Lung (tissue), 17 donors: ENCODE measurements at places on chromosomes 5 and 9. TPM values are rescaled to one million over a fixed set of nuclear protein-coding genes. Genes with fewer than 3 reads are reported as not detected.

DNA sequence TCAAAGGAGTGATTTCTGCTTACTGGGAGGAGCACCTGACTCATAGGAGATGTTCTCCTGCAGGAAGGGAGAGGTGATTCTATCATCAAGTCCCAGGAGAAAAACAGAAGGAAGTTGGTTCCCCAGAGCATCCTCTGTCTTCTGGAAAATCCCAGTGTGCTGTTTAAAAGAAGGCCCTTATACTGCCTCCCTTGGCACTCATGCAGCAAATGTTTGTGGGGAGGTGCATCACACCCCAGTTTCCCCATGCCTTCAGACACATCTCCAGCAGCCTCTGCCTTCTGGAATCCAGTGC, 63.1 kb downstream of the PPARGC1B start:
- DNase-seq = no peak

GRCh38 chr5:134551901-134552300, 26.4 kb downstream of the JADE2 start:
- no peak for DNase-seq

DNA sequence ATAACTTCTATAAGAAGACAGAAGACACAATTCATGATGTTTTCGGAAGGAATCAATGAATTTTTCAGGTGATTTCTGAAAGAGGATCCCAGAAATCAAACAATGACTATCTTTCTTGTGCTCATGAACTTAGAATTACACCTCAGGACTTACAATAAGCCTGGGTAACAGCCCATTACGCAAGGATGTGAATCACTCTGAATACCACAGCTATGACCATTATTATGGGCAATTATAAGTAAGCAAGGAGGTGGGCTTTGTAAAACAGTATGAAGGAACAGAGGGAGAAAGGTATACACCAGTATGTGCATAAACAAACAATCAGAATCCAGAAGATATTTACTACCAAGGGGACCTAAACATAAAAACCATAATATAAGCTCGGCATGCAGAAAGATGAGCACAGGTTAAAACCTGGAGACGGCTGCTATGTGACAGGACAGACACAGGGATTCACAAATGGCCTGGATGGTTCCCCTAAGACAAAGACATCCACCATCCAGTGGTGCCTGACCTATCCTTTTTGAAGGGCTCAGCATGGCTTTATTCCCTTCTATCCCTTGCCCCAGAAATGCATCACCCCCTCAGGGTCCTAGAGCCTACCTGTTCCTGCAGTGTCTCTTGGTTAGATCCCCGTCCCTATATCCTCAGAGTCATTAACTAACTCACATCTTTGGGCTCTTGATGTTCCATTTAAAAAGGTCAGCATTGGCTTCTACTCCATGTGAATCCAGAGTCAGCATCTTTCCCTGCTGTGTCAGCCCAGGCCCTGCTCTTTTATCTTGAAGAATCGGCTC, 21.8 kb upstream of the PPP2CA start:
- DNase-seq = no peak

GRCh38 chr9:109286981-109287380, 33.9 kb downstream of the EPB41L4B start:
- no peak for DNase-seq

GRCh38 chr9:21778304-21778703, 24.1 kb upstream of the MTAP start:
- DNase-seq = no peak

GRCh38 chr5:145495741-145496140, 339.4 kb downstream of the PRELID2 start:
- no peak for DNase-seq

- DNase-seq = no peak
Observed at GRCh38 chr5:102782217-102782872, 27.2 kb downstream of the PAM start.

- DNase-seq = no peak
Observed at GRCh38 chr5:149413477-149414210, 34.6 kb upstream of the IL17B start.

DNA sequence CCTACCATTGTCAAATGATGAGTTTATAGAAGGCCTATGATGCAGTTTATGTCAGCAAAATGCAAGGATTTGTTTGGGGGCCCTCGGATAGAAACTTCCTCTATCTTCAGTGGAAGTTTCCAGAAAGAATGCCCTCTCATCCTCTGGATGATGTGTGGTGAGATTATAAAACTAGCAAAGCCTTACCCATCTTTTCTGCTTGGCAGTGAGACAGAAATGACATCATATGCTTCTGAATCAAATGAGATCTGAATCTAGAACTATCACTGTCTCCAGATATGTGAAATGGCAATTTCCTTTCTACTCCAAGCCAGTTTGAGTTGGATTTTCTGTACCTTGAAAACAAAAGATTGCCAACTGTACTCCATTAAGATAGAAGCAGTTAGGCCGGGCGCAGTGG, 60.4 kb upstream of the CKMT2 start:
- DNase-seq = no peak

DNA sequence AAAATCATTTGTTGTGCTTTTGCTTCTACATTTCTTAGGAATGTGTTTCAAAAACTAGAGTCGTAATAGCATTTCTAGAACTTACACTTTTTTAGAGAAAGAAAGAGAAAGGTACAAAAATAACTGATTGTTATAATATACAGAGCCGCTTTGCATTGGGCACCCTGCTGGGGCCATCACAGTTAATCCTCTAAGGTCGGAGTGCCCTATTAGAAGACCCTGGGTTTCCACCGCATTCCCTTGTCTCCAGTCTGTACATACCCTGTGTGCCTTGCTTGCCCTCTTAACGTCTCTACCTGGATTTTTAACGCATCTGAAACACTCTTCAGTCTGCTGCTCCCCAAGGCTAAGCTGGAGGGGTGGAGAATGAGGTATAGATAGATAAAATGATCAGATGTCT, 1.3 kb downstream of the MARVELD2 start:
- no peak for DNase-seq

GRCh38 chr9:35618854-35619799, 914 bp upstream of the CD72 start:
- DNase-seq = peak; percentile 34

DNA sequence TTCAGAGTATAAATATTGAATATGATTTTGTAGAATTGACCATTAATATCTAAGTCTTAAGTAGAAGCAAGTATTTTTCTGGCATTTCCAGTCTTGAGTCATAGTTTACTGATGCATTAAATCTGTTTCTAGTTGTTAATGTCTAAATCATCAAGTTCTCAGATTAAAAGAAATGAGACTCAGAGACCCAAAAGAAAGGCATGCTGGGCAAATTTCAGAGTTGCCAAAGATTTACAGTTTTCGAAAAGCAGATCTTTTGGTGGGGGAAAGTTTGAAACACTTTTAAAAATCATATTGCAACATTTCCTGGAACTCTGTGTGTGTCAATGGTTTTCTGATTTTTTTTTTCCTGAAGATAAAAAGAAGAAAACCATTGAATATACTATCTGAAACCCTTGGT, 60.9 kb downstream of the ANKRD55 start:
- DNase-seq = no peak

- DNase-seq = no peak
Observed at GRCh38 chr9:36928670-36929349, 105.3 kb downstream of the PAX5 start.

- no peak for DNase-seq
Observed at GRCh38 chr9:77961541-77961940, 70.1 kb downstream of the GNAQ start.

- no peak for DNase-seq
Observed at GRCh38 chr9:35749515-35750255, 598 bp downstream of the RGP1 start.

DNA sequence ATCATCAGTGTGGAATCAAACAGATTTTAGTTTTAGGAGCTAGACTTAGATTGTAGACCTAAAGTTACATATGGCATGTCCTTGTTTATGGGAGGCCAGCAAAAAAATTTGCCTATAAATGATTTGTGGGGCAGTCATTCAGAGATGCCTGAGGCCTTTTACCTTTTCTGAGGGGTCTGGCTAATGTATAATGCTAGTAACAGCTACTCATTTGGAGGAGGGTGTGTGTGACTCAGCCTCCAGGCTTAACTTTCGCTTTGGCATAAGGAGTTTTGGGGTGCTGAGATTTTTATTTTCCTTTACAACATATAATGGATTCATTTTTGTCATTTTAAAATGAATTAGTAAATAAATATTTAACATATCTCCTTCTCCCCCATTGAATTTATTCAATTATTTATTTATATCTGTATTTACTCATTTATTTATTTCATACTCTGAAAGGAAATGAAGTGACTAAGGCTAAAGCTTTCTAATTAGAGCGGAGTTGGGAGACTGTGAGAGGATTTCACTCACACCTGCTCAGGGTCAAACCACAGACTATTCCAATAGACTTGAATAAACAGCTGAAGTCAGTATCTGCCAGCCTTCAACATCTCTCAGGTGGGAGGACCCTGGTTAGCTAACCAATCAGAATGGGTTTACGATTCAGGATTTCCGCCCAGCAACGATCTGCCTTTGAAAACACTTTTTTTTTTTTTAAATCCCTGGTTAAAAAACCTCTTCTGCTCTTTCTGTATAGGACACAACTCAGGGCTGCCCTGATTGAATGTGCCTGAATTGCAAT, 487.5 kb upstream of the SGCD start:
- DNase-seq = no peak

- DNase-seq = no peak
Observed at GRCh38 chr5:76556511-76557221, 66.5 kb downstream of the F2RL2 start.

DNA sequence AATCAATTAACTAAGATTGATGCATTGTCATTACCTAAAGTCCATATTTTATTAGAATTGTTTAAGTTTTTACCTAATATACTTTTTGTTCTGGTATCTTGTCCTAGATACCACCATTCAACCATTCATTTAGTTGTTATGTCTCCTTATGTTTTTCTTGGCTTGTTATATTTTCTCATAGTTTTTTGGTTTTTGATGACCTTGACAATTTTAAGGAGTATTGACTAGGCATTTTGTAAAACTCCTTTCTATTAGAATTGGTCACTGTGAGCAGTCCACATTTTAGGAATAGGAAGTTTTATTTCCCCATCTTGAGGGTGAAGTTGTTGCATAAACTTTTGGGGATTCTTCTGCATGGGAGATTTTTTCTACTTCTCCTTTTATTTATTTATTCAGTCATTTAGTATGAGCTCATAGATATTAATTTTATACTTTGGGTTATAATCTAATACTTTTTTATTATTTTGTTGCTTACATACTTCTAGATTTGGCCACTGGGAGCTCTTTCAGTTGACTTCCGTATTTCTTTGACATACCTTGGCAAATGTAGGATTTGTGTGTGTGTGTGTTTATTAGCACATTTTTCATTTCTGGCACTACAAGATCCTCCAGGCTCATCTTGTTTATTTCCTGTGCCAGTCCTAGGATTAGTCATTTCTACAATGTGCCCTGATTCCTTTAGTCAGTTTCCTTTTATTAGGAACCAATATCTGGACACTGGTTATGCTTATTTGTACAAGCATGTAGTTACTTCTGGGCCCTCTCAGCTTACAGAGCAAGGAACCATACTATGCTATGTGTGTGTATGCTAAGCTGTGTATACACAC, 134.9 kb upstream of the CDKN2B start:
- DNase-seq = no peak

DNA sequence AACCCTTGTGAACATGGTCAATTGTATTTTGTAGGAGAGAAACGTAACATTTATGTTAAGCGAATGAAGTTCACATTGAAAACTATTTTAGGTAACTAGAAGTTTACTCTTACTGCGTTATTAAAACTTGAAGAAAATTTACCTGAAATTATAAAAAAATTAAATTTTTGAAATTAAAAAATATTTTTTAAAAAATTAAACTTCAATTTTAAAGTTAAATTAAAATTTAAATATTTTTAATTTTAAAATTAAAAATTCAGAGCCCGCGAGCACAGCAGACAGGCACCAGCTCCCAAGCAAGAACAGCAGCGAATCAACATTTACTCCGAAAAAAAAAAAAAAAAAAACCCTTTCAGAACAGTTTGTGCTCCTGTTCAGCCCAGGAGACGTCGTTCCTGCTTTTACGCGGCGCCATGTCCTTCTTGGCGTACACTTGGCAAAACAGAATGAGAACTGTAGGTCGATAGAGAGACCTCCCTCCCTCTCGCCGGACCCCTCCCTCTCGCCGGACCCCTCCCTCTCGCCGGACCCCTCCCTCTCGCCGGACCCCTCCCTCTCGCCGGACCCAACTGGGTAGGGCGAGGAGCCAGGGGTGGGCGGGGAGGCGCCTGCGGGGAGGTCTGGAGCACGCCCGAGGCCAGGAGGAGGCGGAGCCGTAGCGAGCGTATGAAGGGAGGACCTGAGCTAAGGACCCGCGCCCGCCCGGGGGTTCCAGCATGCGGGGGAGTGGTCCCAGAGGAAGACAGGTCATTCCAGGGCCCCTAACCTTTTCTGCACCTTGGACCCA, 235.8 kb downstream of the ROR2 start:
- peak; percentile 87 for DNase-seq

DNA sequence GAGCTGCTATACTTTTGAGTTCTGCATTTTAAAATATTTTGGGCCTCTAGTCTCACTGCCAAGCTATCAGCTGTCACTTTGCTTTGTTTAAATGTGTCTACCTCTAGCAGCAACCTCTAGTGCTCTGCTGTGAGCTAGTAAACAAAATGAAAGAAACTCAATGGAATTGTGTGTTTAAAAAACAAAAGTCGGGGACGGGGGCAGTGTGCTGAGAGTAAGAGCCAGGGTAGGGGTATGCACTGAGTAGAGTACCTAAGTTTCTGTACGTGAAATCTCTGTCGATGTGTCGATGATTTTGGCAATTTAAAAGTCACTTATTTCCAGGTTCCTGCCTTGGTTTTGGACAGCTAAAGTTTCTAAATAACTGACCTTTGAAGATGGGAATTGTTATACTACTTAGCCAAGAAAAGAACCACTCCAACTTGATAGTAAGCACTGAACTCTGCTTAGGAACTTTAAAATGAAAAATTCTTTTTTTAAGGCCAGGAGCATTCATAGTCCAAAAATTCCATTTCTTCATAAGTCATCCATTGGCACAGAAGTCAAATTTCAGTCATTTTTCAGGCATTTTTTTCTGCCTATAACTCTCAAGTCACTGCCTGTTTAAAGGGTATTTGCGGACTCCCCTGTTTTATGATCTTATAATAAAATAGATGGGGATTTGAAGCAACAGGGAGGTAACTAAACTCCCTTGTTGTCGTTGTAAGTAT, 111.5 kb downstream of the SAXO1 start:
- DNase-seq = no peak

GRCh38 chr5:115355767-115356381, 59.4 kb upstream of the CCDC112 start:
- DNase-seq = no peak

The FOXD4L5 gene
- 0.25 TPM for total RNA-seq

The RABGAP1 gene
- 103 TPM for total RNA-seq

The CMBL gene
- 14.6 TPM for total RNA-seq

The ENTREP1 gene
- total RNA-seq = 47.9 TPM

The GNPDA1 gene
- 30.2 TPM for total RNA-seq

The SPATA6L gene
- total RNA-seq = 18.2 TPM

The ROR2 gene
- 32.3 TPM for total RNA-seq

The CDH12 gene
- 3.7 TPM for total RNA-seq

The SEMA4D gene
- total RNA-seq = 26.2 TPM

The PPP3R2 gene
- total RNA-seq = not detected

The LRRC70 gene
- total RNA-seq = 3.1 TPM

The PDLIM4 gene
- 7.3 TPM for total RNA-seq

The FOXD4L4 gene
- not detected for total RNA-seq

The SARDH gene
- 8.4 TPM for total RNA-seq

The TMEM215 gene
- 0.06 TPM for total RNA-seq
